ENCODE measurements at places on chromosomes 3 and 15. TPM values are rescaled to one million over a fixed set of nuclear protein-coding genes. Genes with fewer than 3 reads are reported as not detected.

Gene GP5
- 0.13 TPM for total RNA-seq

Gene IGDCC3
- 0.13 TPM for total RNA-seq

Gene TEX9
- total RNA-seq: 0.26 TPM

Gene C3orf62
- total RNA-seq: 3.7 TPM

Gene RBP2
- total RNA-seq: not detected

Gene CRYBG3
- total RNA-seq: 15.4 TPM

Gene GOLGA6L4
- total RNA-seq: 1.8 TPM

Gene DPH3
- 16.4 TPM for total RNA-seq

Gene DUOXA2
- total RNA-seq: not detected

Gene SLC12A1
- total RNA-seq: not detected

Gene TARS3
- 7.3 TPM for total RNA-seq

Gene TLR9
- not detected for total RNA-seq

Gene CLDND1
- total RNA-seq: 125 TPM

Gene FSIP1
- total RNA-seq: 0.51 TPM

Gene CNTN3
- total RNA-seq: not detected

GRCh38 chr3:146431240-146431639 lies 38.1 kb downstream of the PLSCR2 start:
- DNase-seq: no peak

- DNase-seq: no peak
Measured at GRCh38 chr15:48654801-48655200, 9.3 kb upstream of the FBN1 start.

DNA sequence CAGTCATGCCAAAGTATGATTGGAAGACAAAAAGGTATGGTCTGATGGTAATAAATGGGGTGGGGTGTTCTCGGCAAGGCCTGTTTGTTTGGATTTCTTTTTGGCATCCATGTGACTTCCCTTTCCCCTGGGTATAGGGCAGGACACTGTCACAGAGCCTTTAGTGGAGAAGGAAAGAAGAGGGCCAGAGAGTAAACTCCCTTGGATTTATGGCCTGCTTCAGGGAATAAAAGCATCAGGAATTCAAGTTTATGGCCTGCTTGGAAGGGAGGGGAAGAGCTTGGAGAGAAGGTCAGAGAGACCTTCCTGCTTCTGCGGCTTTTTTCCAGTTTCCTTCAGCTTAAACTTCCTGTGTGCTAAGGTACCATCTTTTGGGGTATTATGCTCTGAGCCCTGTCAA lies 179.4 kb upstream of the ADAMTS9 start:
- DNase-seq: no peak

- no peak for DNase-seq
Measured at GRCh38 chr3:36060950-36061349, 319.4 kb upstream of the STAC start.

GRCh38 chr3:64031540-64032508 lies 8.5 kb upstream of the PSMD6 start:
- DNase-seq: no peak

DNA sequence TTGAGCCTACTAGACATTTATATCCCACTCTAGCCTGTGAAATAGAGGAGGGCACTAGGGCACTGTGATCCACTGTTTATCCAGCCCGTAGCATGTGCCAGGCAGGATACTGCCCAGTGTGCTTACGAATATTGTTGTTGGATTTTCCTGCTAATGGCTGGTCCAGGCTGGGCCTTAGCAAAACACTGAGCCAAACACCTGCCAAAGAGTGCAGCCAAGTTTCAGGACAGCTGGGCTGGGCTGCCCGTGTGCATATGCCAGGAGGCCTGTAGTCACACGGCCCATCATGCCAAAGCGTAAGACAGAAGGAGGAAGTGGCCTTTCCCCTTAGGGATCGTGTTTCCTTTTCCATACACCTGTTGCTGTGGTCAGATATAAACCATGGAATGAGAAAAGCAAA lies 54.5 kb upstream of the ABHD10 start:
- peak; percentile 99 for DNase-seq

DNA sequence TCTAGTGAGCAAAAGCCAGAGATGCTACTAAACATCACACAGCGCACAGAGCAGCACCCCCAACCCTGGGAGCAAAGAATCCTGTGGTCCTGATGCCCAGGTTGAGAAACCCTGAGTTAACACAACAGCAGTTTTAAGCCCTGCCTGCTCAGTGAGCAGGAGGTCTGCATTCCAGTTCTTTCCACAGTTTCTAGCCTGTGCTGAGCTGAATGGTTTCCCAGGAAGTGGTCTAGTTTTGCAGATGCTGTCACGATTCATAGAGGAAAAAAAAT lies 171.1 kb upstream of the PROK2 start:
- DNase-seq: no peak

GRCh38 chr15:42825599-42825998 lies 88.7 kb upstream of the CDAN1 start:
- DNase-seq: no peak

GRCh38 chr3:158369279-158369678 lies 201.7 kb upstream of the MLF1 start:
- no peak for DNase-seq

DNA sequence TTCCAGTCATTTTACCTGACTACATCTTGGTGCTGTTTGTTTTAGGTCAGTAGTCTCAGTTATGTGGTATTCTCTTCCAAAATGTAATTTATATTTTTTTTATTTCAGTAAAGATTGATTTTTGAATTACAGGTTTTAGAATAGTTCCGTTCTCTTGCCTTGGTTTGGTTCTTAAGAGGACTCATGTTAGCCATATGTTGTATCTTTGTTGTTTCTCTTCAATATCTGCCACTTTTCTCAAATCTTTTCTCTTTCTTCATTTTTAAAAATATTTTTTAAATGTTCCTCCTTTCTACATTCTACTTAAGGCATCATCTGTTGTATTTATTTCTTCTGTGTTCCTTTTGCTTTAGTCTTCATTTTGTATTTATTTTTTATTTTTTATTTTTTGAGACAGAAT lies 5.6 kb upstream of the UBL7 start:
- DNase-seq: no peak

- DNase-seq: no peak
Measured at GRCh38 chr15:77239882-77240608, 169.1 kb upstream of the TSPAN3 start.

DNA sequence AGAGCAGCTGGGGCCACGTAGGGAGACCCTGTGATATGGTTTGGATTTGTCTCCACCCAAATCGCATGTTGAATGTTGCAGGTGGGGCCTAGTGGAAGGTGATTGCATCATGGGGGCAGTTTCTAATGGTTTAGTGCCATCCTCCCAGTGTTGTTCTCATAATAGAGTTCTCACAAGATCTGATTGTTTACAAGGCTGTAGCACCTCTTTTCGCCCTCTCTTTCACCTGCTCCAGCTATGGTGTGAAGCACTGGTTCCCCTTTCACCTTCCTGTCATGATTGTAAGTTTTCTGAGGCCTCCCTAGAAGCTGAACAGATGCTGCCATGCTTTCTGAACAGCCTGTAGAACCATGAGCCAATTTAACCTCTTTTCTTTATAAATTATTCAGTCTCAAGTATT lies 198.9 kb upstream of the CBLB start:
- DNase-seq: no peak

DNA sequence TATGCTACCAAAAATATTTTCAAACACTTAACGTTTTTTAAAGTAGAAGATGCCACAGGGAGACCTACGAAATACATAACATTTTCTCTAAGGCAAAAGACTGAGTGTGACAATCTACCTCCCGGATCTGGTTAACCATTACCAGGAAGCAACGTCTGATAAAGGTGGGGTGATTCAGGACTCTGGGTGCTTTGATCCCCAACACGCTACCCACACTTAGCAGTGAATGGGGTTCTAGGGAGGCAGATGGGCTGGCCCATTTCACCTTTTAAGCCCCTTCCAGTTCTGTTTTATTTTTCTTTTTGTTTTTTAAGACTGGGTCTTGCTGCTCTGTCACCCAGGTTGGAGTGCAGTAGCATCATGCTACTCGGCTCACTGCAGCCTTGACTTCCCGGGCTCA lies 39.5 kb downstream of the EIF4E3 start:
- DNase-seq: no peak

DNA sequence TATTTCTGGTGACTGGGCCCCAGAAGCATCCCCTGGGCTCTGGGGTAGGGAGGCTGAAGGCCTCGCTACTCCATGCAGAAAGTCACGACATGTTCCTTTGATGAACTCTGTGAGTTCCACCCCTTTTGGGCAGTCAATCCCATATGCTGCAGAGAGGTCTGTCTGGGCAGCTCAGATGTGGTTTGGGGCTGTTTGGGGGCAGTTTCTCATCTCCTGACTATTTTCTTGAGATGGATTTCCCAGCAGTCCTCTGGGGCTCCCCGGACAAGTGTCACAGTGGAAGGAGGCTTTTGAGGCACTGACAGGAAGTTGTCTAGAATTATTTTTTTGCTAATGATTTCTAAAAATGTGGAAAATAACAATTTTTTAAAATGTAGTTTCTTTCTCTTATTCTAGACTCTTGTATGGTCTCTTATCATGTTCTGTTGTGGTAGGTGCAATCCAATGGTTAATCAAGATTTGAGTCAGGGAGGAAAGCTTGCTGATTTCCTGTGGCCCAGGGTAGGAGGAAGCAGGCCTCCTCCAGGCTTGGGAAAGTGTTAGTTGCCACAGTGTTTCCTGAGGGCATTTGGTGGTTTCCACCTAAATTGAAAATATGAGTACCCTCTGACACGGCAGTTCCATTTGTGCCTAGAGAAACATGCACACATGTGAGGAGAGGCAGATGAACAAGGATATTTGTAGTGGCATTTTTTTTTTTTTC lies 19.9 kb upstream of the TATDN2 start:
- peak; percentile 94 for DNase-seq

GRCh38 chr15:26771578-26772153 lies 1.2 kb downstream of the GABRB3 start:
- no peak for DNase-seq

- DNase-seq: no peak
Measured at GRCh38 chr3:6062261-6063187, 798.4 kb upstream of the GRM7 start.

GRCh38 chr3:37662785-37663184 lies 198.9 kb upstream of the CTDSPL start:
- no peak for DNase-seq

DNA sequence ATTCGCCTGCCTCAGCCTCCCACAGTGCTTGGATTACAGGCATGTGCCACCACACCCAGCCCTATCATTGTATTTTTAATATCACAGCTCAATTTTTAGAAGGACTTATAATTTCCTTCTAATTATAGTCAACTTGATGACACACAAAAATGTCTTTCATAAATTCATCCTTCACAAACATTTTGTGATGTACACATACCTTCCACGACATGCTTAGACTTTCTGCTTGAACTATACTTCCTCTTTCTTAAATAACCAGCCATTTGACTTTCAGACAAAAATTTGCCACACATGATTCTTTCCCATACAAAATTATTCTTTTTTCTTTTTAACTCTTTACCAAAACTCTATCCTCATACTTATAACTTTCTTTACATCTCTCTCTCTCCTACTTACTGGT lies 48.4 kb upstream of the CCK start:
- DNase-seq: no peak

- DNase-seq: no peak
Measured at GRCh38 chr3:18758047-18758704, 333.0 kb upstream of the SATB1 start.

DNA sequence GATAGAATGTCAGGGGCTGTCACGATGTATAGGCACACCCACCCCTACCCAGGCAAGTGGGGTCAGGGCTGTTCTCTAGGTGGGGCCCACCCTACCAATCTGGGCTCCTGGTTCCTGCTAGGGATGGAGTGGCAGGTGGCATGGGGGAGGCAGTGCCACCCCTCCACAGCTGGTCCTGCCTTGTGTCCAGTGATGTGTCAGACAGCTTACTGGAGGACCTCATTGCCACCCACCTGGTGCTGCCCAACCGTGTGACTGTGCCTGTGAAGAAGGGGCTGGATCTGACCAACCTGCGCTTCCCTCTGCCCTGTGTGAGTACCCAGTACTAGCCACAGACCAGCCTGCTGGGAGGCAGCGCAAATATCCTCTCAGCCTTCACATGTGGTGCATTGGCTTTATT lies 27.5 kb downstream of the ESYT3 start:
- no peak for DNase-seq

GRCh38 chr3:108219336-108219735 lies 2.9 kb downstream of the IFT57 start:
- DNase-seq: no peak

GRCh38 chr3:70992562-70993204 lies 590.8 kb downstream of the FOXP1 start:
- DNase-seq: no peak

GRCh38 chr3:151798466-151798865 lies 15.4 kb upstream of the AADAC start:
- DNase-seq: no peak

DNA sequence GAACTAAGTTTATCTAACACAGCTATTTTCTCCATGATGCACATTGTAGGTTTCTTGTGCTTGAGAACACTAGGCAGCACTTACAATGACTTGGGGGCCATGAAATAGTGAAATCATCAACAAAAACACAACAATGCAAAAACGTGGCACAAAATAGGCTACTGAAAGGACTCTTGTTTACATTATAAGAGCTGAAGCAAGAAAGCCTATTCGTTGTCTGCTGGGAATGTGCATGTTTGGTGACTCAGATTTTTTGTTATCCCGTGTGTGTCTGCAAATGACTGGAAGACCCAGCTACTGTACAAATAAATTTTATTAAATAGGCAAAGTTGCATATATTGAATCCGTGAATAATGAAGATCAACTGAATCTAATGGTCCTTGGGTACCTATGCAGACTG lies 85.0 kb downstream of the TCF12 start:
- peak; percentile 72 for DNase-seq

GRCh38 chr3:143203848-143204247 lies 84.3 kb downstream of the CHST2 start:
- no peak for DNase-seq

DNA sequence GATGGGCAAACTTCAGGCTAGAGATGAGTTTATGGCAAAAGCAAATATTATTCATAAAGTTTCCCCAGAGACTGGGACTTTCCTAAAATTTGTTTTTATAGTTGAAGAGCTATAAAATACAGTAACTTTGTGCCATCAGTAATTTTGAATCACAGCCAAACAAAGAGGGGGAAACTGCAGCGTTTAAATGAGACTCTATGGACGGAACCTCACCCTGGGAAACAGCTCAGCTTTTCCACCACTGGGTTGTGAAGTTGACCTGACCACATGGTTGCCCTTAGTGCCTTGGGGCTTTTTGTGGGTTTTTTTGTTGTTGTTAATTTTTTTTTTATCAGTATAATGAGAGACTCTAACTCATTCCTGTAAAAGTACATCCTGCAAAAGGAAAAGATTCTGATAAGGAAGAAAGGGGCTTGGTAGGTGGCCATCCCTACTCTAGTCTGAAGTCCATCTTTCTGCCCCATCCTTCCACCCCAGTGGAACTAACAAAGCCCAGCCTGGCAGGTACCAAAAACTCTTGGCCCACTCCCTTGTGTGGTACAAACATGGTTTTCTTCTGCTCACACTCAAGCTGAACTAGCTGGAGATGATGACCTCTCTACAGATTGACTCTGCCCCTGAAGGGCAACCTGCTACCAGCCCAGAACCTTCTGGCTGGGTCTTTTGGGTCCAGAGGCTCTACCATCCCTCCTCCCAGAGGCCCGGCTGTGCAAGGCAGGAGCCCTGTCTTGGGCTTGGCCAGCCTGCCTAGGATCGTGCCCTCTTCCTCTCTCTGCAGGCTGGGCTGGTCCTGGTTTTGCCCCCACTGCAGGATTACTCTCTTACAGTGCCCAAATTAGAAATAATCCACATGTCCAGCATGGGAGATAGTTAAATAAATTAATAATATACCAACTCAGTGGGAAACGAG lies 41.2 kb downstream of the RLBP1 start:
- DNase-seq: peak; percentile 87

- no peak for DNase-seq
Measured at GRCh38 chr15:28920781-28921331, 35.1 kb downstream of the APBA2 start.
